ENCODE measurements at places on chromosomes 13 and 19. TPM values are rescaled to one million over a fixed set of nuclear protein-coding genes. Genes with fewer than 3 reads are reported as not detected.

DNA sequence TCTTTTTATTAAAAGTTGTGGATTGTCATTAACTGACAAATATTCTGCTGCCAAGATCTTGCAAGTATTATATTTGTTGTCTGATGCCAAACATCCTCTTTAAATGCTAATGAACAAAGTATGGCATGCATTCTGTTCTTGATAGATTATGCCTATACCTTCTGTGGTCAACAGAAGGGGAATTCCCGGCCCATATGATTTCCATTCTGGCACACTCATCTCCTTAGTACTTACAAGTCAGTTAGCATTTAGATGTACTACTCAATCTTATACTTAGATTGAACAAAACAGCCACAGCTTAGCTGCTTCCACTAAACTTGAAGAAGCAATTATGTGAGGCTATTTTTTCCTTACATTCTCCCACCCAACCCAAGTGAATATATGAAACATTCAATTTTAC lies 246.1 kb upstream of the DACH1 start:
- H3K27ac ChIP-seq, result no peak overlapping the region
- no peak overlapping the region for H3K4me3 ChIP-seq
- H3K4me1 ChIP-seq, result no peaks in the 10 kb centered on the region

DNA sequence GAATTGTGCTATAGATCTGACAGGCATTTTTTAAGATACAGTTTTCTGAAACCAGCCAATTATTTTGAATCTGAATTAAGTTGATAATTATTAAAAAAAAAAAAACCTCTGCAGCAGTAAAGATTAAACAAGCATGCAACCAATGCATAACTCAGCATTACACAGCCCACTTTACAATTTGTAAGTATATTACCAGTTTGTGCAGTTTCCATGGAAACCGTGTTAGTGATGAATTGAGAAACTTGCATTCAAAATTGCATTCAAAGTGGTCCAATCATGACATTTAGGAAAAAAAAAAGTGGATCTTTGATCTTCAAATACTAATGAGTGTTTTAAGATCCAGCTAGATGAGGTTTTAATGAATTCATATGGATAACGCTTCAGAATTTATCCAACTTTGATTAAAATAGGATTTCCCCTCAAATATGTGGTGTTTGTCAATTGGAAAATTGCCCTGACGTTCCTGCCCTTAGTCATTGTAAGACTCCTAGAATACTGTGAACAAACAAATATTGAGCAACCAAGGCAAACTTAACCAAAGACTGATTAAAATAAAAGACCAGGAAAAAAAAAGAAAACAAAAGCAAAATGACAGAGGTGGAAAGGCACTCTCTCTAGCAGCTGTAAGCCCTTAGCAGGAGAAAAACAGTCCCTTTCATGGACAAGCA lies 314.8 kb upstream of the MAB21L1 start:
- DNase-seq, result peak; percentile 90
- H3K27me3 ChIP-seq, result no peaks in the 10 kb centered on the region
- H3K36me3 ChIP-seq, result no peaks in the 10 kb centered on the region

DNA sequence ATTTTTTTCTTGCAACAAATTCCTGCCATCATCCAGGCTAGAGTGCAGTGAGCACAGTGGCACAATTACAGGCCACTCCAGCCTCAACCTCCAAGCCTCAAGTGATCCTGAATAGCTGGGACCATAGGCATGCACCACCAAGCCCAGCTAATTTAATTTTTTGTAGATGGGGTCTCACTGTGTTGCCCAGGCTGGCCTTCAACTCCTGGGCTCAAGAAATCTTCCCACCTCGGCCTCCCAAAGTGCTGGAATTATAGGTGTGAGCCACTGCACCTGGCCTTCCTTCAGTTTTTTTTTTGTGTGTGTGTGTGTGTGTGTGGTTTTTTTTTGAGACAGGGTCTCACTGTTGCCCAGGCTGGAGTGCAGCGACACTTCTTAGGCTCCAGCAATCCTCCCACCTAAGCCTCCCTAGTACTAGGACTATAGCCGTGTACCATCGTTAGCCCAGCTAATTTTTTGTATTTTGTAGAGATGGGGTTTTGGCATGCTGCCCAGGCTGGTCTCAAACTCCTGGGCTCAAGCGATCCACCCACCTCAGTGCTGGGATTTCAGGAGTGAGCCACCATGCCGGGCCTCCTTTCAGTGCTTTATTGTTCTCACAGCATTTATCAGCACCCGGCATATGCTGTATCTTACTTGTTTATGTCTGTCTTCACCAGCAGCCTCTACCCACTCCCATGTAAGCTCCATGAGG lies 5.9 kb upstream of the SRRM5 start:
- no peak overlapping the region for H3K27ac ChIP-seq
- H3K36me3 ChIP-seq, result peaks cover 4% of the 10 kb centered on the region
- H3K4me1 ChIP-seq, result no peaks in the 10 kb centered on the region
- H3K27me3 ChIP-seq, result no peaks in the 10 kb centered on the region

GRCh38 chr13:111392486-111392885 lies 72.0 kb downstream of the TEX29 start:
- no peak overlapping the region for H3K27ac ChIP-seq
- no peaks in the 10 kb centered on the region for H3K36me3 ChIP-seq
- no peaks in the 10 kb centered on the region for H3K4me1 ChIP-seq
- no peak overlapping the region for H3K4me3 ChIP-seq
- no peak for DNase-seq

DNA sequence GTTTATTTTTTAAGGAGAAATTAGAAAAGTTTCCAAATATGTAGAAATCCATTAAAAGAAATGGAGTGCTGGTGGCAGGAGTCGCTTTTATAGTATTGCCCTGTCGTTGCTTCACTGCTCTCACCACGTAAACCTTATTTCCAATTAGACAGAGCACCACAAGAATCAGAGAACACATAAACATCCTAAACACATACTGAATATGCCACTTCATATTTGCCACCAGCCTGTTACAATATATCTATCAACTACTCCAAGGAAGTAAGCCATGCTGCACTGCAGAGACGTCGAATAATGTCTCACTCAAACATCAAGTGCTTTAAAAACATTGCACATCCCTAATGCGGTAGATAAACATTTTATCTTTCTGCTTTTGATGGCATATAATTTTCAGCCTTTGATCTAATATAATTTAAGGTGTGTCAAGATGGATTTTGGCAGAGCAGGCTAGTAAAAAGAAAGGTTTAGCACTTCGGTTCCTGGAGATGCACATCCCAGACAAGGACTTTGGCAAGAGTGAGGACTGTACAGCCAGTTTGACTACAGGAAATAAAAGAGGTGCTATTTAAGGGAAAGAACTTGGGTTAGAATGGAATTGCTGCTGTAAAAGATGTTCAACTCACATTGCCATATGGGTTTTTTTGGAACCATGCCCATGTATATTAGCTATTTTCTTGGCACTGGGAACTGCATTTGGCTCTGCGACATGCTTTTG lies 932.3 kb downstream of the EFNB2 start:
- no peaks in the 10 kb centered on the region for H3K4me1 ChIP-seq
- no peaks in the 10 kb centered on the region for H3K27me3 ChIP-seq
- no peaks in the 10 kb centered on the region for H3K36me3 ChIP-seq
- no peak overlapping the region for H3K4me3 ChIP-seq
- no peak for DNase-seq

FCHO1 gene
- 0.43 TPM for total RNA-seq

GRCh38 chr19:36115453-36116343 lies at the start of gene TBCB:
Gene TBCB, plus strand, starts transcription at chr19:36115468. Its CDS starts 93 bp downstream, at chr19:36115561.
- peak within 1 kb of the TSS; percentile 66 for H3K27ac ChIP-seq
- H3K4me1 ChIP-seq, result peaks cover 7% of the 10 kb centered on the region
- H3K4me3 ChIP-seq, result peak within 1 kb of the TSS; percentile 84
- peak; percentile 61 for DNase-seq
- H3K27me3 ChIP-seq, result no peaks in the 10 kb centered on the region

Measured in GM23248 (cell line).